Activated effector memory CD4-positive, alpha-beta T cell treated with anti-CD3 and anti-CD28 coated beads, Interleukin-2, amount 50 U/mL, for 16 hours (primary cell): ENCODE measurements at places on chromosomes 7 and 10.

DNA sequence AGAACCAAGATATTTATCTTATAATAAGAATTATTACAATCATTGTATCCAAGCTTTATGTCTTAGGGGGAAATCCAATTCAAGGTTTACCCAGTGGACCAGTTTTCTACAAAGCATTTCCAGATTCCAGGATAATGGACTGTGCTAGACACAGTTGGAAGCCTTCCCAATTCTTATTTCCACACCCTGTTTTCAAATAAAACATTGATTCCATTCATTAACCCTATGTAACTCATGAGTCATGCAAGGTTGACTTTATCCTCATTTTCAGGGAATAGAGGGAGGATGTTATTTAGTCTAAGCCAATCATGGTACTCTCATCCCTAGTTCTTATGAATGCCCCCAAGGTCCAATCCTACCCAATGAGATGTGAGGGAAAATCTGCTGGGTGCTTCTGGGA, 145.7 kb downstream of the RNLS start:
- no peak for DNase-seq

DNA sequence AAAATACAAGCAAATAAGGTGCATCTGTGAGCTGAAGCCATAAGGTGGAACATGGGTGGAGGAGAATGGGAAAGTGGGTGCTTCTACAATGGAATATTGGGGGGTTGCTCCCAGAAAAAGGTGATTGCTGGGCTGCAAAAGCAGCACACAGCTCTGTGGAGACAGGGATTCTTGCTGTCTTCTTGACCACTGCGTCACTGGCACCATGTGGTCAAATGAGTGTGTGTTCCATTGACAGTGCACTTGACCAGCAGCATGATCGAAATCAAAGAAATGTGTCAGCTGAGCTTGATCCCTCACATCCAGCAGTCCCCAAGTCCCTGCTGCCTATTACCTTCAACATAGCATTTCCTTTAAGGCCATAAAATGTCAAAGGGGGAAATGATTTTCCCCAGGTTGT, 56.2 kb downstream of the GPR26 start:
- no peak for DNase-seq

- DNase-seq: no peak
Observed at GRCh38 chr7:3605222-3605621, 304.2 kb downstream of the SDK1 start.

- DNase-seq: no peak
Observed at GRCh38 chr7:127885843-127886242, 145.4 kb downstream of the LRRC4 start.

DNA sequence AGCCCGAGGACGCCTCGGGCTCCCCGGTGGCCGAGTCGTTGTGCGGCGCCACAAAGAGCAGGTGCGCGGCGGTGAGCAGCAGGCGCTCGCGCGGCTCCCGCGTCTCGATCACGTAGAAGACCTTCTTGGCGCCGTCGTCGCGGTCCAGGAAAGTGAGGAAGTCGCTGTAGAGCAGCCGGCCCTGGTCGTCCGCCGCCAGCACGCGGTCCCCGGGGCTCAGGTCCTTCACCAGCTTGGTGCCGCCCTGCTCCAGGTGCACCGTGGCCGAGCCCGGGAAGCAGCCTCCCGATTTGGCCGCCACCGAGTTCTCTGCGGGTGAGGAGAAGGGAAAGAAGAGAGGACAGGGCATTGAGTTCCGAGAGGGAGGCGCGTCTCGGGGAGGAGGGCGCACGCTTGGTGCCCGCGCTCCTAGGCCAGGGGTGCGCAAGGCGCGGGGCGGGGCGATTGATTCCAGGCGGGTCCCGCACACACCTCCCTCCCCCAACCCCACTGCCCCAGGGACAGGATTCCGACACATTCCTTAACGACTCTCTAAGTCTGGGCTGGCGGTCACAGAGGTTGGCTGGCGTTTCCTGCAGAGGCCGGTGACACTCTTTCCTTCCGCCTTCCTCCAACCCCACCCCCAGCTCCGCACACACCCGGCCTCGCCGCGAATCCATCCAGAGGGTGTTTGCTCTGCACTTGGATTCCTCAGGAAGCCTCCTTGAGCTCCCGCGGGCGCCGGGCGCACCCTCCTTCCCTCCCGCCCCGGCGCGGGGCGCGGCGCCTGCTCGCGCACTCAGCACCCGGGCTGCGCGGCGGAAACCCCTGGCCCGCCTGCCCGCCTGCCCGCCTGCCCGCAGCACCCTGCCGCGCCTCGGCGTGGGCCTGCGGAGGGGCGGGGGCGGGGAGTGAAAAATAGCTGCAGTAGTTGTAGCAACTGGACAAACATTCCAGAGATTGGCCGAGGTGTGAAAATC, 8.6 kb downstream of the SHH start:
- DNase-seq: no peak

DNA sequence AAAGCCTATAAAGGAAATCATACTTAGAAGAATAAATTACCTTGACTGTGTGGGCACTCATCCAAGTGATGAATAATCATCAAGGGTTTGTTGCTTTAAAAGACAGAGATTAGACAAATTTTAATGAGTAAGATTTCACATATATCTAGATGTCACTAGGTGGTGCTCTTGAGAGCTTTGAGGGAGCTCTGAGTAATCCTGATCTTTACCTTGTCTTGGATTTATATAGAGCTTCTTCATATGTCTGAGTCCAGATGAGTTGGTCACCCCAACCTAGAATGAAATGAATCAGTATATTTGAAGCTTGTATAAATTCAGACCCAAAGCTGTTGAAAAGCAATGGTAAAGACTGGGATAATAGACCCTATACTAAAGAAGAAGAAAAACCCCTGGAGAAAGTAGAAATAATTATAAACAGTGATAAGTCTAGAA, 3.7 kb downstream of the AGR2 start:
- no peak for DNase-seq

DNA sequence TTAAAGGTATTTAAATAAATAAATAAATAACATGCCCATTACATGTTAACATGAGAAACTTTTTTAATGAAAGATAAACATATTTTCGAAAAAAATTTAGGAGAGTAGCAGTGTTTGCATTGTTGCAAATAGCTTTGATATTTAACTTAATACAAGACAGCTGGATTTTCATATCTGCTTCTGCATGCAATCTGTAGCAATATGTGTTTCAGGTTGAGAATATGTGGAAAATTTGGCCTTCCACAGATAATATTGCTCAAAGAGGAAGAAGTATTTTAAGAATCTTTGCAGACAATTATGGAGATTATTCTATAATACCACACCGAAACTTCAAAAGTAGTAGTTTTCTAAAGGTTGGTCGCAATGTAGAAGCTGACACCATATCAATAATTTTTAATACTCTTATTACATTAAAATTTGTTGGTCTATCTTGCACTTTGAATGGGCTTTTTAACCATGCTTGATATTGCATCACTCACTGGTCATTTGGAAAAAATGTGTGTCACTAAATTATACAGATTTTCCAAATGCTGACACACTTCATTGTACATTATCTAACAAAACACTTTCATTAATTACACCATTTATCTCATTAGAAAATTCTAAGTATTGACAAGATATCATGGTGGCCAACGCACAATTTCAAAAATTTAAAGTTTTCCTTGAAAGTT, 229.8 kb upstream of the HDAC9 start:
- DNase-seq: no peak

DNA sequence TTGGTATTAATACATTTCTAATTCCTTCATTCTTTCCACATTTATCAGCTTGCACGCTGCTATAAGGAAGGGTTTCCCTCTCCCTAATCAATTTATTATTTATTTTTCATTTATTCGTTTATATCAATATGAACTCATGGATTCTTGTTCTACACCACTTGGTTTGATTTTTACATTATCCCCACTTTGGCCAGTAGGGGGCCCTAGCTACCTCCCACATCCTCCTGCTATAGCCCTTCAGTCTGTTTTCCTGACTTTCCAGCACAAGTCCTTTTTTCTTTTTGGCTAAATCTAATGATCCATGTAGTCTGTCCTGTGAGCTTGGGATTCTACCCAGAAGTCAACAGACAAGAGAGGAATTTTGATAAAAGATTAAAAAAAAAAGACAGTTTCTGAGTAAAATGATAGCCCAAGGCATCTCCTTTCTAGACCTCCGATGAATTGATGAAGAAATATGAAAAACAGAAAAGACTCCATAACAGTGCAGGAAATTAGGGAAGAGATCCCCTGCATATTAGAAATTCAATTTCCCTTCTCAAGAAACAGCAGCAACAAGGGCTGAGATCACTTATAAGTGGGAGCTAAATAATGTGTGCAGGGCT, 47.7 kb downstream of the LYZL2 start:
- peak; percentile 66 for DNase-seq

DNA sequence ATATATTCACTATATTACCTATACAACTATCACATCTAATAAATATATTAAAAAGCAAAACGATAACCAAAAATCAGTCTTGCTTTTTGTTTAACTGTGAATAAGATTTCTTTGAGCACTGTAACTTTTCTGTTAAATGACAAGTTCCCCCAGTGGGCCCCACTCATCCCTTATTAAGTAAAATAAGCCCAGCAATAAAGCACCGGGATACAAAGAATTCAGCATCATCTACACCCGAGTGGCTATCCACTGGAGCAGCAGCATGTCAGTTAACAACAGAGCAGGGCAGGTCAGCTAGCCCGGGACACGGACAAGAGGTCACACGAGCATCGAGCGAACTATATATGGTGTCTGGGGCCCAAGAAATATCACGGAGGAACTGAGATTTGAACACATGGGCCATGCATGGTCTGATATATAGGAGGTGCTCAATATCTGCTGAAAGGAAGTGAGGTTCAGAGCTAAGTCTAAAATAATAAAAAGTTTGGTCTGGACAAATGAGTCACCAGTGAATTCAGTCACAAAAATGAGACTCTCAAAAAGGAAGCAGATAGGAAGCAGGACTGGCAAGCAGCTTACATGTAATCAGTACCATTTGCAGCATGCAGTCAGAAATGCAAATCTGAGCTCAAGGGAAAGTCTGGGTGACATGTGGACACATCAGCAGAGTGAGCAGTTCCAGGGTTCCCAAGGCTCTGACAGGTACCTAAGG, 4.1 kb downstream of the ERCC6 start:
- no peak for DNase-seq

GRCh38 chr7:142832417-142832816, 22.5 kb upstream of the EPHB6 start:
- no peak for DNase-seq

DNA sequence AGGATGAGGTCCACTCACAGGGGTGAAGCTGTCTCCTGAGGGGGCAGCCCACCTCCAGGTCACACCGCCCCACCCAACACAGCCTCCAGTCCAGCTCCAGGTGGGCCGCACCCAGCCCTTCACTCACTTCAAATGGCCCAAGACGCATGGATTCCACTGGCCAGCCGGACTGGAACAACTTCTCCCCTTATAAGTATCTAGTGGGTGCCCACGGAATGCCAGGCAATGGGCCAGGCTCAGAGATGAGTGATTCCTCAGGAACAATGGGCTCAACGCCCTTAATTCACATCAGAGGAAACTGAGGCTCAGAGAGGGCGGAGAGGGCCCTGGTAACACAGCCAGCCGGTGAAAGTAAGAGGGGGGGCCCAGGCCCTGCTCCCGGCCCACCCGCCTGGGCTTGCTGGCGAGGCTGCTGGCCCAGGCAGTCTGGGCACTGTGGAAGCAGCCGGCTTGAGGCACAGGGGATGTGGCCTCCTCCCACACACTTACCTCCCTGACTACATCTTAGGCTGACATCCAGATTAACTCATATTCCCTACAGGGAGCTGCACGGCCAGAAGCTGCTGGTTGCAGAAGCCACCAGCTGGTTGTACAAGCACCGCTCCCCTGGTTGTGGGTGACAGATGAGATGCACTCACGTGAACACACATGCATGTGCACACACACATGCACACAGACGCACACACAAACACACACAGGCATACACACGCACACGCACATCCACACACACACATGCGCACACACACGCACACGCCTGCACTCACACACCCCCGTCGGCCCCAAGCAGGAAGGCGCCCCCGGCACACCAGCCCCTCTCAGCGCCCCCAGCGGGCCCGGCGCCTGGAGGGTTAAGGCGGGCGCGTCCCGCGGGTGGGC, 1.0 kb upstream of the FAM20C start:
- DNase-seq: no peak

DNA sequence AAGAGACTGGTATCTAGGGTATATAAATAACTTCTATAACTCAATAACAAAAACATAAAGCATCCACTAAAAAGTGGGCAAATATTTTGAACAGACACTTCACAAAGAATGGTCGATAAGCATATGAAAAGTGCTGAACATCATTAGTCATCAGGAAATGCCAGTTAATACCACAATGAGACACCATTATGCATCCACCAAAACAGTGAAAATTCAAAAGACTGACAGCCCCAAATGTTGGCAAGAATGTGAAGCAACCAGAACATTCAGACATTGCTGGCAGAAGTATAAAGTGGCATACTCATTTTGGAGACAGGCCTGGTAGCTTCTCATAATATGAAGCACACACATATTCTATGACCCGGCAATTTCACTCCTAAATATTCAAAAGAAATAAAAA, 26.5 kb upstream of the GSAP start:
- no peak for DNase-seq

- no peak for DNase-seq
Observed at GRCh38 chr7:79897166-79897565, 237.5 kb upstream of the GNAI1 start.

- peak; percentile 8 for DNase-seq
Observed at GRCh38 chr10:130215931-130216231, 79.7 kb downstream of the GLRX3 start.

- no peak for DNase-seq
Observed at GRCh38 chr7:86477343-86477935, 166.3 kb upstream of the GRM3 start.

- DNase-seq: no peak
Observed at GRCh38 chr10:122213766-122214165, 57.3 kb upstream of the BTBD16 start.

DNA sequence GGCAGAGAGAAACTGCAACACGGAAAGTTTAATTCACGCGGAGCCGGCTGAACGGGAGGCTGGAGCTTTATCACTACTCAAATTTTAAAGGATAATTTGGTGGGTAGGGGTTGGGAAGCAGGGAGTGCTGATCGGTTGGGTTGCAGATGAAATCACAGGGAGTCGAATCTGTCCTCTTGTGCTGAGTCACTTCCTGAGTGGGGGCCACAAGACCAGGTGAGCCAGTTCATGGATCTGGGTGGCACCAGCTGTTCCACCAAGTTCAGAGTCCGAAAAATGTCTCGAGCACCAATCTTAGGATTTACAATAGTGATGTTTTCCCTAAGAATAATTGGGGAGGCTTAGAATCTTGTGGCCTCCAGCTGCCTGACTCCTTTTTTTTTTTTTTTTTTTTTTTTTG, 3.6 kb upstream of the PRAP1 start:
- DNase-seq: no peak

DNA sequence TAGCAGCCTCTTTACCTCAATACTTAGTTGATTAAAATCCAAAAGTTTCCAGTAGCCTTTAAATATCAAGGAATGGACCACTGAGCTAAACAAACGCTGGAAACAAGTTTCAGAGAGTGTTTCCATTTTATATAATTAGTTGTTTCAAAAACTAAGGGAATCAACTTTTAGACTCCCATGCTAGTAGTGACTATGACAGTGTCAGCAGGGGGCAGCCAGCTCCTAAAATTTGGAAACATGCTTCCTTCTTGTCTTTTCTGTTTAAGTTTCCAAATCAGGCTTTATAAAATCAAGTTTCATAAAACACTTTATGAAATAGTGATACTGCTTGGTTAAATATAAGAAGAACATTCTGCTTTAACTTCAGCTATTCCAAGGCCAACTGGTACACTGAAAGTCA, 138.2 kb upstream of the TMEM229A start:
- no peak for DNase-seq
